Thoracic aorta (tissue), 2 donors: ENCODE measurements at places on chromosomes 2 and 18.
A peak's percentile ranks its signal among the peaks of the same experiment; 100 is the strongest.

GRCh38 chr2:59885541-59885940 lies 667.9 kb downstream of the BCL11A start:
- H3K4me3 ChIP-seq = no peak overlapping the region
- no peaks in the 10 kb centered on the region for H3K27me3 ChIP-seq
- no peaks in the 10 kb centered on the region for H3K4me1 ChIP-seq
- H3K36me3 ChIP-seq = no peaks in the 10 kb centered on the region

DNA sequence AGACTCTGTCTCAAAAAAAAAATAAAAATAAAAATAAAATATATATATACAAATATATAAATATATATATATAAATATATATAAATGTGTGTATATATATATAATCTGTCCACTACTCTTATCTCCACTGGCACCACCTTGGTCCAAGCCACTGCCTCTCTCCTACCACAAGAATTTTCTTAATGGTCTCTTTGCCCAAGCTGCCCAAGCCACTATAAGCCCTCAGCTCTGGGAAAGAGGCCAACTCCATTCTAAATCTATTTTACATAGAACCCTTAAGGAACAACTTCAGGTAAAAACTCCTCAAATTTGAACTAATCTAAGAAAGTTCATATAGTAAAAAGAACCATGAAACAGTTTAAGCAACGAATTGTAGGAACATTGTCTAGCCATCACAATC lies 45.6 kb upstream of the GREB1L start:
- no peaks in the 10 kb centered on the region for H3K4me1 ChIP-seq
- no peak overlapping the region for H3K27ac ChIP-seq
- no peak overlapping the region for H3K4me3 ChIP-seq
- no peaks in the 10 kb centered on the region for H3K36me3 ChIP-seq

DNA sequence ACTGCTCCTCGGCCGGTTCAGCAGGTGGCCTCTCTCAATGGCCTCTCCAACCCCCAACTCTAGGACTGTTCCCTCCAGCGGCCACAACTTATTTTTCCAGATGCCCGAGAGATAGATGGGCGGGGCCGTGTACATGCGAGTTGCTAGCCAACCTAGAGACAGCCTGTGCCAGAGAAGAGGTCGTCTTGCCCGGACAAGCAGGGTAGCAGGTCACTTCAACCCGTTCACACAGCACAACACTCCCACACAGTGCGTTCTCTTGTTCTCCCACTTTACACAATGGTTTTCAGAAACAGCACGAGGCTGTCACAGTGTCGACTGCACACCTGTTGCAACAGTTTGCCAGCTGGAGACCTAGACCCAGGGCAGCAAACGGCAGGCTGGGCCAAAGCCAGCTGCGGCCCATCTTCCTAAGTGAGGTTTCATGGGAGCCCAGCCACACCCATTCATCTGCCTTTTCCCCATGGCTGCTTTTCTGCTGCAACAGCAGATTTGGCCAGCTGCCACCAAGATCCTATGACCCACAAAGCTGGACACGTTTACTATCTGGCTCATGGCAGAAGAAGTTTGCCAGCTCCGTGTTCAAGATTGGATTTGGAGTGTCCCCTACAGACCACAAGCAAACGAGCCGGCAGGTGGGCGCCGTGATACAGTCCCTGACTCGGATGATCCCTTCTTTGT lies 7.3 kb upstream of the PRLH start:
- H3K4me3 ChIP-seq = no peak overlapping the region
- no peaks in the 10 kb centered on the region for H3K4me1 ChIP-seq

GRCh38 chr2:174992886-174993285 lies 12.3 kb downstream of the CHN1 start:
- H3K27me3 ChIP-seq = no peaks in the 10 kb centered on the region
- no peaks in the 10 kb centered on the region for H3K36me3 ChIP-seq
- H3K4me3 ChIP-seq = no peak overlapping the region
- DNase-seq = no peak
- no peak overlapping the region for H3K27ac ChIP-seq

GRCh38 chr2:48118895-48119294 lies 212.6 kb upstream of the FBXO11 start:
- H3K36me3 ChIP-seq = no peaks in the 10 kb centered on the region
- no peak overlapping the region for H3K4me3 ChIP-seq

- H3K4me1 ChIP-seq = peaks cover 20% of the 10 kb centered on the region
- H3K4me3 ChIP-seq = peak overlapping the region; percentile 40
- DNase-seq = no peak
- H3K27ac ChIP-seq = no peak overlapping the region
- H3K36me3 ChIP-seq = no peaks in the 10 kb centered on the region
Observed at GRCh38 chr2:218979846-218980734, 4.9 kb downstream of the FEV start.

GRCh38 chr2:64404743-64405142 lies 49.2 kb upstream of the LGALSL start:
- H3K27ac ChIP-seq = peak overlapping the region; percentile 93
- no peaks in the 10 kb centered on the region for H3K36me3 ChIP-seq
- H3K4me1 ChIP-seq = peaks cover 22% of the 10 kb centered on the region
- no peaks in the 10 kb centered on the region for H3K27me3 ChIP-seq
- no peak overlapping the region for H3K4me3 ChIP-seq
- DNase-seq = no peak

DNA sequence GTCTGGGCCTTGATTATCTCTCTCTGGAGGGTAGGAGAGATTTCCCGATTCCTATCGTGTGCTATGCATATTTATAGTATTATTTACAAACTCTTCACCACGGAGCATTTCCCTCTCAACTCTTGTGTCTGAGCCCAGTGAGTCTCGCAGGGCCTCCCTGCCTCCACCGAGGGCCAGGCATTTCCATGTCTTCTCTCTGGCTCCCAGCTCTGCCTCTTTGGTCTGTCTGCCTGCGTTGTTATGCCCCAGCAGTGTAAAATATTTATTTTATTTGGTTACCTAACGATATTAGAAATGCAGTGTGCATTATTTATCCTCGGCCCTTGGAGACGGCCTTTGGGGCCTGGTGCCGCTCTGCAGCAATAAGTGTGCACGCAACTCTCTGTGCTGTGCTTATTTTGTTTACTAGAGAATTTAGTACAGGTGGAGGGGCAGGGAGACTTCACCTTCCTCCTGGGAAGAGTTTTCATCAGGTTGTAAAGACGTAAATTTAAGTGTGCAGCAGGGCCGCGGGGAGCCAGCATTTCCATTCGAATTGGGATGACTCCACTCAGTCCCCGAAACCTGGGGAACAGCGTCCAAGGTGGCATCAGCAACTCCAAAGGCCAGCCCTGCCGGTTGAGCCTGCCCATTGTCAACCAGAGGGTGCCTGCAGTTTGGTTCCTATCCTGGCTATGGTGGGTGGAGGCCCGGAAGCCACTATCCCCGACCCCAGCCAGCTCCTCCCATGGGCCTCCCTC lies 100.2 kb downstream of the PTGR3 start:
- no peak overlapping the region for H3K4me3 ChIP-seq
- H3K36me3 ChIP-seq = no peaks in the 10 kb centered on the region
- DNase-seq = no peak
- no peaks in the 10 kb centered on the region for H3K4me1 ChIP-seq

GRCh38 chr2:109615637-109616144 lies 1.5 kb downstream of the SOWAHC start:
- H3K4me3 ChIP-seq = peak overlapping the region; percentile 78
- H3K27me3 ChIP-seq = no peaks in the 10 kb centered on the region
- no peaks in the 10 kb centered on the region for H3K36me3 ChIP-seq
- H3K4me1 ChIP-seq = peaks cover 10% of the 10 kb centered on the region
- no peak for DNase-seq

- no peaks in the 10 kb centered on the region for H3K36me3 ChIP-seq
- no peaks in the 10 kb centered on the region for H3K4me1 ChIP-seq
- no peak overlapping the region for H3K4me3 ChIP-seq
- no peak overlapping the region for H3K27ac ChIP-seq
- H3K27me3 ChIP-seq = no peaks in the 10 kb centered on the region
- no peak for DNase-seq
Observed at GRCh38 chr2:12051831-12052230, 305.4 kb downstream of the LPIN1 start.

- H3K27me3 ChIP-seq = no peaks in the 10 kb centered on the region
- no peak overlapping the region for H3K27ac ChIP-seq
- no peaks in the 10 kb centered on the region for H3K36me3 ChIP-seq
- DNase-seq = no peak
Observed at GRCh38 chr2:215967590-215968378, 45.6 kb downstream of the MREG start.

DNA sequence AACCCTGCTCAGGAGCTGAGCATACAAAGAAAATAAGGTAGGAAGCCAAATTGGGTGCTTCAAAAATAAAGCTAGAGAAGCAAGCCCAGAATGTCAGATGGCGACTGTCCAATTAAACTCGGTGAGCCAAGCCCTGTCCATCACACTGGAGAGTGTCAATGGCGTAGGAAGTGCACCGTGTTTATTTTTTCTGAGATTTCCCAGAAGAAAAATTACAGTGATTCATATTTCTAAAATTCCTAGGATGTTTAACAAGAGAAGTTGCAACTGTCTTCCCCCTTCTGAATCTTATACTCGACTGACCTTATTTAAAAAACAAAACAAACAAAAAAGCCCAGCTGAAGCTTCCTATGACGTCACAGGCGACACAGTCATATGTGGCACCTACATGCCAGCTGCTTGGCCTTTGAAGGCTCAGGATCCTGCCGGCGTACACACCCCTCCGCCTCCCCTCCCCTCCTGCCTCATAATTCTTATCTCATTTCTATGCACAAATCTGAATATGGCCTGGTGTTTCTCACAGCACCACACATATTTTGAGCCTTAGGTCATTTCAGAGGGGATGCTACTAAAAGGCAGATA lies 60.8 kb downstream of the MBP start:
- H3K4me3 ChIP-seq = peak overlapping the region; percentile 18
- peak; percentile 49 for DNase-seq
- H3K27me3 ChIP-seq = no peaks in the 10 kb centered on the region
- H3K4me1 ChIP-seq = peaks cover 53% of the 10 kb centered on the region
- H3K36me3 ChIP-seq = no peaks in the 10 kb centered on the region

- no peaks in the 10 kb centered on the region for H3K36me3 ChIP-seq
- no peaks in the 10 kb centered on the region for H3K4me1 ChIP-seq
- no peaks in the 10 kb centered on the region for H3K27me3 ChIP-seq
- H3K27ac ChIP-seq = no peak overlapping the region
- no peak overlapping the region for H3K4me3 ChIP-seq
- no peak for DNase-seq
Observed at GRCh38 chr2:235866373-235866772, 301.8 kb downstream of the GBX2 start.

GRCh38 chr2:201111096-201111495 lies 4.9 kb upstream of the CFLAR start:
- no peak overlapping the region for H3K4me3 ChIP-seq
- no peaks in the 10 kb centered on the region for H3K27me3 ChIP-seq
- H3K36me3 ChIP-seq = no peaks in the 10 kb centered on the region
- no peak for DNase-seq
- peaks cover 10% of the 10 kb centered on the region for H3K4me1 ChIP-seq

DNA sequence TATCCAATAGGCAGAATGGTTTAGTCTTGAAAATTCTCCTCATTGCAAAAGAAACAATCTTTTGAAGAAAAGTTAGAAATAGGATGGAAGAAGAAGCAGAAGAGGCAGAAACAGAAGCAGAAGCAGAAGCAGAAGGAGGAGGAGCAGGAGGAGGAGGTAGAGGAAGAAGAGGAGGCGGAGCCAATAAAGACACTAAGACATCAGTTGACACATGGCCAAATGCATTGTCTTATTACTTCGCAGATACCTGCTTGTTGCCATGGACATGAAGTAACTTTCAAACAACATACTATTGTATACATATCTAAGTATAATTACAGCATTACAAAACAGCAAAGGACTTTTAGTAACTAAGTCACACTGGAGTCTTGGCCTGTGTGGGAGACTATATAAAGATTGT lies 606.3 kb downstream of the METTL4 start:
- DNase-seq = no peak
- H3K27me3 ChIP-seq = no peaks in the 10 kb centered on the region
- H3K36me3 ChIP-seq = no peaks in the 10 kb centered on the region
- H3K27ac ChIP-seq = no peak overlapping the region

- H3K36me3 ChIP-seq = no peaks in the 10 kb centered on the region
- H3K27me3 ChIP-seq = no peaks in the 10 kb centered on the region
- H3K27ac ChIP-seq = no peak overlapping the region
- no peak overlapping the region for H3K4me3 ChIP-seq
Observed at GRCh38 chr2:8538531-8538930, 143.3 kb upstream of the ID2 start.

DNA sequence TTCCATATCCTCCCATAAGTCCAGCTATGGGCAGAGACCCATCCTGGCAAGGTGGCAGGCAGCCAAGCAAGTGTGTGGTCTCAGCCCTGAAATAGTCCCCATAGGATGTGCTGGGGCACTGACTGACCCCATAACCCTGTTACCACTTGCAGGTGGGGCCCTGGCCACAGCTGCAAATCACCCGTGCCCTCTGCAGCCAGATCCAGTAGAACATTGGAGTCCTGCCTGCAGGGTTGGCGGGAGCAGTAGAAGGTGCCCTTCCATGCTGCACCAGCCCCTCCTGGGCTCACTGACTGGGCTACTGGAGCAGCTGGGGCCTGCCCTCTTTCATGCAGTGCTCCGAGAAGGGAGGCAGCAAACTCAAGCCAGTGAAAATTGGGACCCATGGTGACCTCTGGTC lies 112.6 kb upstream of the MCFD2 start:
- H3K4me3 ChIP-seq = no peak overlapping the region
- H3K4me1 ChIP-seq = peaks cover 34% of the 10 kb centered on the region
- no peak for DNase-seq
- no peaks in the 10 kb centered on the region for H3K27me3 ChIP-seq

DNA sequence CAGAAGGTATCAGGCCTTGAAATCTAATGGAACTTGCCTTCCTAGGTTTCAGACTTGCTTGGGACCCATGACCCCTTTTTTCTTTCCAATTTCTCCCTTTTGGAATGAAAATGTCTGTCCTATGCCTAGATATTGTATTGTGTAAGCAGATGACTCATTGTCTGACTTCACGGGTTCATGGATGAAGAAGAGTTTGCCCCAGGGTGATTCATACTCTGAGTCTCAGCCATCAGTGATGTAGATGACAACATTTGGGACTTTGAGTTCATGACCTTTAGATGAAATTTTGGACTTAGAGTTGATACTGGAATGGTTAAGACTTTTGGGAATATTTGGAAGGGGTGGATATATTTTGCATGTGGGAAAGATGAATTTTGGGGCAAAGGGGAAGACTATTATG lies 11.2 kb upstream of the SCYGR5 start:
- no peaks in the 10 kb centered on the region for H3K36me3 ChIP-seq
- no peaks in the 10 kb centered on the region for H3K4me1 ChIP-seq
- H3K4me3 ChIP-seq = no peak overlapping the region
- DNase-seq = no peak
- H3K27me3 ChIP-seq = no peaks in the 10 kb centered on the region

GRCh38 chr18:11500153-11501122 lies 109.0 kb upstream of the SLC35G4 start:
- H3K4me1 ChIP-seq = no peaks in the 10 kb centered on the region
- H3K36me3 ChIP-seq = no peaks in the 10 kb centered on the region
- H3K4me3 ChIP-seq = no peak overlapping the region
- no peak overlapping the region for H3K27ac ChIP-seq
- DNase-seq = no peak
- no peaks in the 10 kb centered on the region for H3K27me3 ChIP-seq

- H3K27me3 ChIP-seq = no peaks in the 10 kb centered on the region
- H3K4me3 ChIP-seq = no peak overlapping the region
- H3K36me3 ChIP-seq = no peaks in the 10 kb centered on the region
Observed at GRCh38 chr18:58407649-58408407, 221.1 kb downstream of the ALPK2 start.

- H3K4me3 ChIP-seq = no peak overlapping the region
- no peak overlapping the region for H3K27ac ChIP-seq
- no peaks in the 10 kb centered on the region for H3K4me1 ChIP-seq
Observed at GRCh38 chr2:128768041-128768440, 449.4 kb upstream of the HS6ST1 start.
